ENCODE measurements at places on chromosomes 6 and 20. TPM values are rescaled to one million over a fixed set of nuclear protein-coding genes. Genes with fewer than 3 reads are reported as not detected.

Gene GPR63
- total RNA-seq: 2.5 TPM

Gene BANF2
- total RNA-seq: not detected

Gene SIRPD
- total RNA-seq: not detected

Gene SDCBP2
- total RNA-seq: 43.5 TPM

Gene MLN
- total RNA-seq: not detected

Gene RIMS4
- 6.4 TPM for total RNA-seq

Gene MCCD1
- total RNA-seq: not detected

Gene TNNC2
- not detected for total RNA-seq

Gene MACROD2
- 12.5 TPM for total RNA-seq

Gene EPB41L1
- 54.8 TPM for total RNA-seq

Gene SALL4
- not detected for total RNA-seq

Gene PPP1R16B
- total RNA-seq: 6.4 TPM

Gene PRND
- not detected for total RNA-seq

Gene ARMH2
- total RNA-seq: not detected

Gene METTL24
- total RNA-seq: 6.6 TPM

Gene CTCFL
- not detected for total RNA-seq

Data from vagina (tissue), 2 donors.